Hypothalamus (tissue), 51 donors: ENCODE measurements at places on chromosomes 6 and 20.

- DNase-seq, result no peak
Observed at GRCh38 chr6:1884313-1884712, 274.6 kb downstream of the FOXC1 start.

DNA sequence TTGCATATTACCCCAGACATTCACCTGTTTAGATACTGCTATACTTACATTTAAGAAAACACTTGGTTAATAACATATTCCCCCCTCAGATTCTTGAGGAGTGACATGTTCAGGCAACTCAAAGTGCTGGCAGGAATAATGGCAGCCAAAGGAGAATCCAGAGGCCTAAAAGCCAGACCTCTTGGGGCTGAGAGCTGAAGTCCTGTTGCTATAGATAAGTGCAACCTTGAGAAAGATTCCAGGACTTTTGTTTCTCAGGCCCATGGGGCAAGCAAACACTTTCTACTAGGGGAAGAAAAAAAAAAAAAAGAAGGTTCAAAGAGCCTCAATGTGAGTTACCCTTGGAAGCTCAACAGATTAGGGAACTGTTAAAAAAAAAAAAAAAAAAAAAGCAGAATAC, 132.8 kb upstream of the BEND3 start:
- no peak for DNase-seq

- DNase-seq, result no peak
Observed at GRCh38 chr6:15312500-15312899, 66.6 kb downstream of the JARID2 start.

GRCh38 chr6:161233986-161234661, 39.7 kb downstream of the AGPAT4 start:
- DNase-seq, result peak; percentile 47

DNA sequence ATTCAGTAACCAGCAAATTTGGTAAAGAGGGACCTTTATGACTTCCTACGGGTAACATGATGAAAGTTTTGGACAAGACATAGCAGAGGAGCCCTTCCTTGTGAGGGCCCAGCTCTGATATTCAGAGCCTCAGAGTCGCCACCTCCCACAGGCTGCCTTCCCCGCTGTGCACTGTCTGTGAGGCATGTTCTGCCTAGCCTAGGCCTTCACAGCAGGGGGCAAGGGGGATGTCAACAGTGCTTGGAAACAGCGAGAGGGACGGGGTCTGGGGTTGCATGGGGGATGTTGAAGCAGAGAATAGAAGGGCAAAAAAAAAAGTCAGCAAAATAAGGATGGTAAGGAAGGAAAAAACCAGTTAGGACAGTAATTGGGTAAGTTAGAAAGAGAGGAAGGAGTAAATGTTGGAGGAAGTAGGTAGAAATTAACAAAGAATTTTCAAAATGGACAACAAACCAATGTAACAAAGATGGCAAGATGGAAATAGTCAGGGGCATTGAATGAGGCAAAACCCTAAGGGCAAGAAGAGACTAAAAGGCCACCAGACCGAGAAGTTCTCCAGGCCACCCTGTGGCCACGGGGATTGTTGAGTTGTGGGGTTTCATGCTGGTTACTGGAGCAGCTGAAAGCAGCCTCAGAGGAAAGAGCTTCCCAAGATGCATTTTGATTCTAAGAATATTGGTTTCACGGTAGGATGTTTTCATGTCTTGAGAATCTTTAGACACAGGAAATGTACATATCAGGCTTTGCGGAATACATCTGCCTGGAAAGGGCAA, 139.8 kb downstream of the LY86 start:
- no peak for DNase-seq

- no peak for DNase-seq
Observed at GRCh38 chr20:17850684-17851026, 117.9 kb downstream of the SNX5 start.

GRCh38 chr6:131001111-131001736, 61.8 kb downstream of the EPB41L2 start:
- DNase-seq, result no peak

DNA sequence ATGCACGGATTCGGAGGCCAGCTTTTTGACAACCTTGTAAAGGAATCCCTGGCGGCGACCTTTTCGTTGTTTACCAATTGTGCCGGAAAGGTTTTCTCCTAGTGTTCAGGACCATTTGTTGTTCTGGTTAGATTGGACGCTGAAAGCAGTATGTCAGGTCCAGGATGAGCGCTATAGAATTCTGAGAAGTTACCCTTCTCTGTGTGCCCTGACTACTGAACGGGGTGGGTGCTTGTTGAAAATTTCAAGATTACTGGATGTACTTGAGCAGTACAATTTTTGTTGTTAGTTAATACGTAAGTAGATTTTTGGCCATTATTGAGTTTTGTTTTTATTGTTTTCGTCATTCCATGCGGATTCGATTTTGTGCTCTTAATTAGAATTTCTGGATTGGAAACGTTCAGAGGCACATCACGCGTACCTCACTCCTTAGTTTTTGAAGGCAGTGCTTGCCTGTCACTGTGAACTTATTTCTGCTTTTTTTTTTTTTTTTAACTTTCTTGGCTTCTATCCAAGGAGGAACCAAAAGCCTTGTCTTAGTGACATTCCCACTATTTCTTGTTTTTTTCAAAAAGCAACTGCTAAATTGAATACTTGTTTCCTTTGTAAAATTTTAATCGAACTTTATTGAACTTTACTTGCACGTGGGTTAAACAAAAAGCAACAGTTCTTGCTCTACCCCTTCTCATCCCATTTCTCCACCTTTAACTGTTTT, 898 bp downstream of the XRN2 start:
- DNase-seq, result no peak

- no peak for DNase-seq
Observed at GRCh38 chr6:158572653-158573541, 13.0 kb downstream of the TMEM181 start.

GRCh38 chr20:46583411-46584214, 33.2 kb upstream of the OCSTAMP start:
- no peak for DNase-seq

- no peak for DNase-seq
Observed at GRCh38 chr6:37260040-37260439, 2.1 kb upstream of the TMEM217 start.

GRCh38 chr6:91075244-91075976, 488.5 kb upstream of the MAP3K7 start:
- DNase-seq, result no peak

- DNase-seq, result no peak
Observed at GRCh38 chr6:101719521-101719920, 326.0 kb downstream of the GRIK2 start.

- DNase-seq, result no peak
Observed at GRCh38 chr20:1291191-1291741, 25.2 kb downstream of the SNPH start.

DNA sequence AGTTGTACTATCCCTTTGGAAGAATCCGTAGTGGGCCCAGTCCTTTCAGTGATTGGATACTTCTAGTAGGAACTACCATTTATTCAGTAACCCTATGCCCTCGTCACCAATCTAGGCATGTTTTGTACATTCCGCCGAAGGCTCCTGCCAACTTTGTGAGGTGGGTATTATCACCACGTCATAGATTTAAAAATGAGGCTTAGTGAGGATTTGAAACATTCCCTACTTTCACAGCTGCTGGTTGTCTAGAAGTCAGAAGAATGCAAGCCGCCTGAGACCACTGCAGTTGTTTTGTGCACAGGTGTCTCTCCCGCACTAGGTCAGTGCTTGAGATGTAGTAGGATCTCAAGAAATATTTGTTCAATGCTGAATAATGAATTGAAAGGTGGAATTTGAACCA, 32.6 kb downstream of the ENPP1 start:
- DNase-seq, result no peak

GRCh38 chr6:84050408-84050807, 16.8 kb downstream of the MRAP2 start:
- DNase-seq, result no peak

GRCh38 chr6:113281014-113281413, 576.1 kb upstream of the MARCKS start:
- no peak for DNase-seq

GRCh38 chr6:12232339-12232738, 57.8 kb upstream of the EDN1 start:
- DNase-seq, result no peak

- no peak for DNase-seq
Observed at GRCh38 chr6:130269969-130270635, 47.4 kb upstream of the SAMD3 start.

- no peak for DNase-seq
Observed at GRCh38 chr6:98904096-98904495, 43.6 kb downstream of the FBXL4 start.

- DNase-seq, result peak; percentile 63
Observed at GRCh38 chr6:41728073-41728936, 7.1 kb downstream of the TFEB start.

DNA sequence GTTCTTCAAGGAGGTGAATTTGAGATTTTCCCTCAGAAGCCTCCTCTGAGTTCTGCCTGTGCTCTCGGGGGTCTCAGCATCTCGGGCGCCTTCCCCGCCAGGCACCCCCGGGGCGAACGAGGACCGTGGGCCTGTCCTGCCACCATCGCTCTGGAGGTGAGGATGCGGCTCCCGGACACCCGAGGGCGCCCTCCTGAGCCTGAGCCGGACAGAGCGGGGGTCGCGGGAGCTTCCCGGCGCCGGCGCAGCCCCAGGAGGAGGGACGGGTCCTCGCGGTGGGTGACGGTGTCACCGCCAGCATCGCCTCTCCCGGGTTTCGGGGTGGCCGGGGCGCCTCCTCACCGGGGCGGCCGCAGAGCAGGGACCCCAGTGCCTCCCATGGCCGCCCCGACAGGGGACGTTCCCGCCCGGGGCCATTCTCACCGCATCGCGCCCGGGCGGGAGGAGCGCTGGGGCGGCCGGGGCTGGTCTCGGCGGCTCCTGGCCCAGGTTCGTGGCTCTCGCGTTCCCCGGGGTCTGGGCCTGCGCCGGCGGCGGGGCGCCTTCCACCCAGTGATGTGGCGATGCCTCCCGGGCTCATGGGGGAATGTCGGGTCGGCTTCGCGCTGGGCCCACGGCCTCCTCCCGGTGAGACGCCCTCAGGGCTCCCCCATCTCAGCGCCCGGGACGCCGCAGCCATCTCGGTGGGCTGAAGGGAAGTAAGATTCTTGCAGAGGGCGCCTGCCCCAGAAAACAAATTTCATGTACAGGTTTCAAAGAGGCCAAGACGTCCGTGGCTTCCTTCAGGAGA, 210.5 kb downstream of the ERMARD start:
- DNase-seq, result no peak

DNA sequence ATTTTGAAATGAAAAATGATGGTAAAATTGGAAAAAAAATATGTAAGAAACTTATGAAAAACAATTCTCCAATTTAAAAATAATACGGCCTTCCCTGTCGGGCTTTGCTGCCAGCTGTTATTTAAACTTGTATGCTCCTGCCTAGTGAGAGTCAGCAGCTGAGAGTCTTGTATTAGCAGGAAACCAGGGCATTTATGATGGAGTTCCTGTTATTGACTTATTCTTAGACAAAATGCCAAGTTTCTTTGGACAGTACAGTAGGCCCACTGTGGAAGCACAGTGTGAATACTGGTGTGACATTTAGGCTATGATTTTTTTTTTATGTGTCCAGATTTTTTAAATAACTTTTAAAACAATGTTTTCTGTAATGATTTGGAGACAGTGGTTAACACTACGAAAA, 42.1 kb downstream of the GMDS start:
- no peak for DNase-seq

GRCh38 chr6:6439778-6440177, 119.3 kb upstream of the F13A1 start:
- no peak for DNase-seq

DNA sequence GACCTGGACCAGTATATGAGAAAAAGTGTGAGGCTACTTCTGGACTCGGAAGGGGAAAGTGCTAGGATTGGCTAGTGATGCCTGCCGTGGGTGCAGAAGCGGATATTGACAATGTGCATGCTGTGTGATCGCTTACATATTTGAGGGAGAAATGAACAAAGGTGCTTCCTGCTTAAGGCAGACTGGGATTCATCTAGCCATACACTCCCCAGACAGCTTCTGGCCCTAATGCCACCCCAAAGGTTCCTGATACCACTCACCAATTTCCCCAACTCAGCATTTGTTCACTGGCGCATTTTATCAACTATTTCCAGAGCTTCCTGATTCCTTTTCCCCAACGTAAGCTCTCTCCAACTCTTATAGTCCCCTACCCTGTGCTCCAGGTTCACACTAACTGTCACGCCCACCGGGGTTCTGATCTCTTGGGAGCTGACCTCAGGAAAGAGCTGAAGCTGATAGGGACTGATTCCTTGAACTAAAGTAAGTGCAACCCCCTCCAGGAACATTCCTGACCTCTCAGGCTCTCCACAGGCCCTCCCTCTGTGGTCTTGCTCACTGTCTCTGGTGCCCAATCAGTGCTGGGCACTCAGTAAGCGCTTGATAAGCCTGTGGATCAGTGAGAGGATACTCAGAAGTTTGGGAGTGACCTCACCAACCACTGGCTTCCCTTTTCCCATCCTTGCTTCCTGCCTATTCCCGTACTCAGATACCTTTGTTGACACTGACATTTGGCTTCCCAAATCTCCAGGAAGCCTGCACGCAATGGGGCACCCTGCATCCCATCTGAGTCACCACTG, 73.3 kb downstream of the MRPL14 start:
- DNase-seq, result no peak

DNA sequence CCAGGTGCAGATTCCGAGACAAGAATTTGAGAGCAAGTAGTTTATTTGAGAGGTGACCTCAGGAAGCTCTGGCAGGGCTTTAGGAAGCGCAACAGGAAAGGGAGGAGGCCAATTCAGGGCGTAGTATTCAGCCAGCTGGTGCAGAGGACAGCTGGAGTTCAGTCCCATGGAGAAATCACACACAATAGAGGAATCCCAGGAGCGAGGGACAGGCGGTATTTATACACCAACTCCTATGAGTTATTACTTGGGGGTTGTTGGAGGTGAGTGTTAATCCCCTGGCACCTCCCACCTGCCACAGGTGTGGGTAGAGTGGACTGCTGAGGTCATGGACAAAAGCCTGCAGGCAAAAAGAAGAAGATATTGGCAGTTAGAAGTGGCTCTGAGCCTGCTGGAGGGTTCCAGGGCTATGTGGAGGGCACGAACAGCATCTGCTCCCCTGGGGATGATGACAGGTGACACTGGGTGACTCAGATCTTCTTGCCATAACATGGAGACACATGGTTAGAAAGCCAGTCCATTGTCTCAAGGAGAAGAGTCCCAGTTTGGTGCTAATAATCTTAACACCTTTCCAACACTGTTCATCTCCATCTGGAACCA, 13.9 kb upstream of the SULF2 start:
- DNase-seq, result no peak

- no peak for DNase-seq
Observed at GRCh38 chr6:23977706-23978105, 148.3 kb upstream of the NRSN1 start.

GRCh38 chr6:147283460-147283859, 79.2 kb downstream of the STXBP5 start:
- DNase-seq, result no peak

DNA sequence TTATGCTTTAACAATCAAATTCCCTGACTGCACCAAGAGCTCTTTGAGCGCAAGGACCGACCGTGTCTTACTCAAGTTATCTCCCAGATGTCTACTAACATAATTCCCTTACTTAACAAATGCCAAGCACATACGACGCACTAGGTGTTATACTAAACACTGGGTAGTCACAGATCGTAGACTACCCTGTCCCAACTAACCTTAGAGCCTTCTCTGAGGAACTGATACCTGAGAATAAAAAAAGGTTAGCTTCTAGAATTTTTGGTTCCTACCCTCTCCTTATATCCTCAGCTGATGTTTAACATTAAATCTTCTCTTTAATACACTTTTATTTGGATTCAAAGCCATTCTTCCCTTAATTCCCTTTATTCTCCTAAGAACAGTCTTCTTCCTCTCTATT, 38.5 kb downstream of the EPB41L2 start:
- no peak for DNase-seq
